Natural killer cell treated with Interleukin-12 subunit alpha and Interleukin-12 subunit beta and Interleukin-15 and Interleukin-18, amount 100 ng/mL, for 72 hours (primary cell): ENCODE measurements at places on chromosomes 3 and 15. TPM values are rescaled to one million over a fixed set of nuclear protein-coding genes. Genes with fewer than 3 reads are reported as not detected.

CMTM8 gene
- total RNA-seq = 0.48 TPM

FANCD2OS gene
- total RNA-seq = not detected

PLS1 gene
- total RNA-seq = 5.5 TPM

CD80 gene
- total RNA-seq = 1.7 TPM

MINAR1 gene
- 1.1 TPM for total RNA-seq

SH2D7 gene
- total RNA-seq = not detected

SPCS1 gene
- total RNA-seq = 74.4 TPM

A4GNT gene
- not detected for total RNA-seq

DNA sequence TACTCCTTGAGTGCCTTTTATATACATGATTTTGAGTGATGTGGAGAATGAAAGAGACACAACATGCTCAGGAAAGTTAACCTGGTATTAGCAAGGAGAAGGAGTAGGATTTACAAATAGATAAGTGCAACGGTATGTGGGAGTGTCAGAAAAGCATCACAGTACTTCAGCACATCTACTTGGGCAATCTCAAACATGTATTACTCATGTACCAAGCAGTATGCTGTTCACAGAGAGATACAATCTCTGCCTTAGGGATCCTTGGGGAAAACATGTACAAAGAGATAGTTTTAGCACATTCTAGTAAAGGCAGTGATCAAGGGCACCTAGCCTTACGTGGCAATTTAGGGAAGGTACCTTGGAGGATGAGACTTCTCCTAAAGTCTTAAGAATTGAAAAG is 146.5 kb downstream of the FILIP1L start:
- DNase-seq = no peak

DNA sequence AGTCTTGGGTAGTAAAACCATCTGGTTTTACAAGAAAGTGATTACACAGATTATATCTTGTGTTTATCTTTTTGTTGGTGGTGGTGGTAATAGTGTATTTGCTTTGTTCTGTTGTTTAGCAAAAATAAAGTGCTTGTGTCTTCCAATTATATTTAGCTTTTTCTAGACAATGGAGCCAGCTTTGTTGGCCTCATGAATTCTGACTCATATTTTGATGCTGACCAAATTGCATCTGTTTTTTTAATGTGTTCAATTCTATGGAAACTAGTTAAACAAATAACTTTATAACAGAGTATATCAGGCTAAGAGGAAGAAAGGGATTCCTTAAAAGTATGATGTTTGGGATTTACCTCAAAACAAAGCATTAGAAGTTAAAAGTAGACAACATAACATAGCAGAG is 69.3 kb upstream of the BFSP2 start:
- DNase-seq = no peak

GRCh38 chr3:189419038-189419437 is 212.2 kb upstream of the TP63 start:
- no peak for DNase-seq

DNA sequence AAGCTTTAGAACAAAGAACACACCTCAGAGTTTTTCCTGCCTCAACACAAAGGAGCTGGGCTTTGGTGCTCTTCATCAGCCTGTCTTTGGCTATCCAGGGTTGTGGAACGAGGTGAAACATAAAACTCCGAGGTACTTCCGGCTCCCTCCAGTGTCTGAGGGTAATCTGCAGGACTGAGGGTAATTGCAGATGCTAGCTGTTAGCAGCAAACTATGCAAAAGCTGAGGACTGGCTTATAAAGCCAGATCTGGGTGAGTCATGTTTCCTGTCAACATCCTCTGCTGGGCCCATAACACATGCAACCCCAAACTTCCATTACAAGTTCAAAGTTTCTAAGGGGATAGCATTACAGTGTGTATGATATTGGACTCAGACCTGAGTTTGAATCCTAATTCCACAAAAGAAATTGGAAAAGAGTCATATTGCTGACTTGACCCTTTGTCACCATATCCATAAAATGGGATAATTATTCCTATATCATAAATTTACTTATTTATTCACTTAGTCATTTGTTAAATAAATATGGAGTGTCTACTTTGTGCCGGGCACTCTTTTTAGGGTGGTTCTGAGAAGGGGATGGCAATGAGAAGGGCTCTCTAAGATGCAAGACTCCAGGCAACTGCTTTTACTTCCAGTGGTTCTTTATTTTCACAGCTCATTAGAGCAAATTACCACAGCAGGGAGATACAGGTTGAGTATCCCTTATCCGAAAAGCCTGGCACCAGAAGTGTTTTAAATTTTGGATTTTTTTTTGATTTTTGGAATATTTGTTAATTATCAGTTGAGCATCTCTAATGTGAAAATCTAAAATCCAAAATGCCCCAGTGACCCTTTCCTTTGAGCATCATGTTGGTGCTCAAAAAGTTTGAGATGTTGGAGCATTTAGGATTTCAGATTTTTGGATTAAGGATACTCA is 9.5 kb upstream of the TRIM69 start:
- DNase-seq = peak; percentile 84

DNA sequence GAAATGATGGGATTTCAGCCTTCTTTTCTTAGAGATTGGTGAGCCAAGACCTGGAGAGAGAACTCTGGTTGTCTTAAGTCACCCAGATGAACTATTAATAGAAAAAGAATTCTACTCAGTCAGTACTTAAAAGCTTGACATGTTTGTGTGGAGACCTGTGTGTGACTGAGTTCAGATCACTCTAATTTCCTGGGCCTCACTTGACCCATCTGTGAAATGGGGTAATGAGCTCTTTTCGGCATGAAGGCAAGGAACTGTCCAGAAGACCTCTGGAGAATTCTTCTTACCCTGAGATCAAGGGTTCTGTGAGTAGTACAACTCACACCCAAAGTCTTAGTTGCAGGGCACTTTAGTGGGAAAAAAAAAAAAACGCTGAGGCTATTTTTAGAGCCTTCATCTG is 92.9 kb downstream of the LPP start:
- DNase-seq = no peak

DNA sequence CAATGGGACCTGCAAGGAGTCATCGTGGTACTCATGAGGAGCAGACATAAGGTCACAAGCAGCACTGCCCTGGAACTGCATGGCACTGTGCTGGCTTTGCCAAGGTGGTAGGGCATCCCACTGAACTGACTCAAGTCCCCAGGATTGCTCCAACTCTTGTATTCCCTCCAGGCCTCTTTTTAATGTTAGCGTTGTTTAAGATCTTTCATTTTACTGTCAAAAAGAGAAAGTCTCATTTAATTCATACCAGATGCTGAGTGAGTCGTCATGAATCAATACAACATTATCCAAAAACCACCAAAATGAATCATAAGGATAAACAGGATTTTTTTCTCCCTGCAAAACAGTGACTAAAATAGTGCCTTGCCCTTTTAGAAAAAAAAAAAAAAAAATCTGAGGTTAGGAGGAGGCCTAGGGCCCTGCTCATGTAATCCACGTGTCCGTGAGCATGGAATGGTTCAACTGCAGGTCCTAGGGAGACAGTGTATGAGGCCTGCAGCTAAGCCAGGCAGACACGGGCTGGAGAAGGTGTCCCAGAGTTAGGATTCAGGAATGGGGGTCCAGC is 36.7 kb upstream of the BLM start:
- no peak for DNase-seq

DNA sequence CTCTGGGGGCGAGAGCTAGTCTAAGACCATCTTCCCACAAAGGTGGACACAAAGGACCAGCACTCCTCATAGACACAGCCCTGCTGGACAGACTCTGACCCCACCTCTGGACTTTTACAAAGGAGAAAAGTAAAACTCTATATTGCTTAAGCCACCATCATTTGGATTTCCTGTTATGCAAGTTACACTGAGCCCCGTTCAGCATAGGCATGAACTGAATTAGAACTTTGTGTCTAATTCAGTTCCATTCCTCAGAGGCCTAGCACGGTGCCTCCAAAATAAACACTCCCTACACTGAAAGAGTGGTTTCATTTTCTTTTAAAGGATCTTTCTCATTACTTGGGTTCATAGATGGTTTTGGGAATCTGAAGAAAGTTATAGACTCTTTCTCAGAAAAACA is 79.2 kb upstream of the OCA2 start:
- no peak for DNase-seq

GRCh38 chr15:73023071-73023470 is 29.2 kb upstream of the NEO1 start:
- DNase-seq = no peak

DNA sequence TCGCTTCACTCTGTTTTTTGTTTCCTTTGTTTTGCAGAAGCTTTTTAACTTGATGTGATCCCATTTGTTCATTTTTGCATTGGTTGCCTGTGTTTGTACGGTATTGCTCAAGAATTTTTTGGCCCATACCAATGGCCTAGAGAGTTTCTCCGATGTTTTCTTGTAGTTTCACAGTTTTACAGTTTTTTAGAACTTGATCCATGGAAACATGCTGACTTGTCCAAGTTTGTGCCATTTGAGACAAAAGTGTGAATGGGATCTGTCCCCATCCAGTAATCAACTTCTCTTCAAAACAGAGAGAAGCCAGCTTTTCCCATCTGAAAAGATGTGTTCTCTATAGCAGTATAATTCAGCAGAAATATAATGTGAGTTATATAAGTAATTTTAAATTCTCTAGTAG is 266.5 kb upstream of the LRTM1 start:
- DNase-seq = no peak

GRCh38 chr3:53092942-53093341 is 37.3 kb downstream of the RFT1 start:
- no peak for DNase-seq
